ENCODE measurements at places on chromosomes 2 and 18.

- no peak for DNase-seq
Observed at GRCh38 chr2:99793022-99793421, 303.2 kb upstream of the REV1 start.

- DNase-seq: no peak
Observed at GRCh38 chr2:109675666-109676345, 61.6 kb downstream of the SOWAHC start.

- DNase-seq: no peak
Observed at GRCh38 chr2:47056868-47057686, 98.0 kb downstream of the STPG4 start.

DNA sequence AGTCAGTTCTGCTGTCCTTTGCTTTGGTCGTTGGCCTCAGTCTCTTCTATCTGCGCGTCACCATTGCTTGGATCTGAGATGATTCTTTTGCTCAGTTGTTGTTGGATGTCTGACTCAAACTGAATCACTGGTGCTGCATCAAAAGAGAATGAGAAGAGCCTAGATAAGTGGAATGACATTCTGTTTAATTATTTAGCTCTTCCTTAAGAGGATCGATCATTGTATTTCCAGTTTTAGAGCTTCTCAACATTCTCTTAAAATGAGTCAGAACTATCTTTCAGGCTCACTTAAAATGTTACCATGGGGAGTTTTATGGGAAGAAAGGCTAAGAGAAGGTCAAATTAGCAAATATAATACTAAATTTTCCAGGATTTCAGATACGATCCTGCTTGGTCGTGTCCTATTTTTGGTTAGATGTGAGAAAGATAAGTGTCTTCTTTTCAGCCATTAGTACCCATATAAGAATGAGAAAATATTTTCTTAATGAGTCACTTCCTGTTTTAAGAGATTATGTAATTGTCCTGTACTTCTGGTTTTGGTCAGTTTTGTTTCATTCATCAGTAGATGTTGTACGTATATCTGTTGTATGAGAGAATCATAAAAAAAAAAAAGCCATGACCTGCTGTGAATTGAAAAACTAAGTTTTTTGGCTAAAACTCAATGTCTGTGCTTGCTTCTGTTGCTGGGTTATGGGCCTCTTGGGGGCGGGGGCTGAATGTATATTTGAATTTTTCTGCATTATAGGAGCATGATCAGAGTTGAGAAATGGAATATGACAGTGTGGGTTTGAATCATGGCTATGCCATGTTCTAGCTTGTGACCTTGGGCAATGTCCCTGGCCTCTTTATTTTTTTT, 31.6 kb upstream of the CASP10 start:
- no peak for DNase-seq

DNA sequence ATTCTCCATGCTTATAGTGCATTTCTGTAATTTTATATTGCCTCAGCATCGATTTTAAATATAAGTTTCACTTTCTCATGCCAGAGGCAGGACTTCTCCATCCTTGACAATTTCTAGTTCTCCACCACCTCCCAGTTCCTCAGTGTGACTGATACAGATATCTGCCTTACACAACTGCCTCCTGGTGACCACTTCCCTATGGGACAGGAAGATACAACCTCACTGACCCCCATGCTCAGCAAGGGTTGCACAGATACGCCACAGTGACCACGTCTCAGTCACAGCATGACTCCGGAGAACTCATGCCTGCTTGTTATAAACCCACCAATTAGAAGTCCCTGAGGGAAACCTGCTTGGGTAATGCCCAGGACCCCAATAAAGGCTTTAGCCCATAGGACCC, 284.0 kb upstream of the MC4R start:
- DNase-seq: no peak

DNA sequence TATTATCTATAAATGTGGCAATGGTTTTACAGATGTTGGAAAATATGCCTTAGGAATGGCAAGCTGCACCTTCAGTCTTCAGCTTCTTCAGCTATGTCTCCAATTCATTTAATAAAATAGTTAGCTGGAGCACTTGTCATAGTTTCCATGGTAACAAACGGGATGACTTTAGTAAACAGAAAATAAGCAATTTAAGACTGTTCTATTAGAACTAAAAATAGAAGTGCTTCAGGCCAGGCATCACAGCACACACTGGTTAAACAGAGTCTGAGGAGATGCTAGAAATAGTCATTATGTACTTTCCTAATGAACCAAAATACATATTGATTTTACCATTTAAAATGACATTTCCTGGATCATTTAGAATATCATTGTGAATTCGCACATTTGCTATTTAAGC, 195.0 kb downstream of the GCA start:
- DNase-seq: no peak

DNA sequence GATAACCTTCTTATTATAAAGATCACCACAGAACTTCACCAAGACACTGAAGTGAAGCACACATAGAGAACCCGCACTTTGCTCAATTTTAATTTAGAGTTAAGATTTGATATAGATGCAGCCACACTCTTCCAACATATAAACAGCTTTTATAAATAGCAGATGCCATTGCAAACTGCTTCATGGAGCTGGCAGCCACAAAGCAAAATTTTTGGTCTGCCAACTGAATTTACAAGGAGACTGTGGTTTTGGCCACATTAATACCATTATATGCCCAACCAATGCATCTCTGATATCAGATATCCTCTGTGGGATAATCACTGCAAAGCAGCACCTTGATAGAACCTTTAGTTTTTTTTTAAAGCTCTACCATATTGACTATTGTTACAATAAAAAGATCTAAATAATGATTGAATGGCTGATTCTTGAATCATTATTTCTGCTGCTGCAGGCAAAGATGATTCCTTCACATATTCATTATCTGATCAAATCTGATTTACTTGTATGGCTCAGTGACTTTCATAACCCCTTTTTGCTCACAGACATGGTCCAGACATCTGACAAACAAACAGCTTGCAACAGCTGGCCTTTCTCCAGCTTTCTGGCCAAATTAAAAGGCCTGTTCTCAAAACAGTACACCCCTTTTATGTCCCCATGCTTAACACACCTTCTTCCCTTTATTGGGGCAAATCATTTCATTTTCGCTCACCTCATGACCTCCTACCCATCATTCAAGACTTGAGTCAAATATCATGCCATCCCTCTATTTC, 88.4 kb downstream of the METTL4 start:
- no peak for DNase-seq

- no peak for DNase-seq
Observed at GRCh38 chr2:200405599-200406298, 99.3 kb downstream of the SPATS2L start.

DNA sequence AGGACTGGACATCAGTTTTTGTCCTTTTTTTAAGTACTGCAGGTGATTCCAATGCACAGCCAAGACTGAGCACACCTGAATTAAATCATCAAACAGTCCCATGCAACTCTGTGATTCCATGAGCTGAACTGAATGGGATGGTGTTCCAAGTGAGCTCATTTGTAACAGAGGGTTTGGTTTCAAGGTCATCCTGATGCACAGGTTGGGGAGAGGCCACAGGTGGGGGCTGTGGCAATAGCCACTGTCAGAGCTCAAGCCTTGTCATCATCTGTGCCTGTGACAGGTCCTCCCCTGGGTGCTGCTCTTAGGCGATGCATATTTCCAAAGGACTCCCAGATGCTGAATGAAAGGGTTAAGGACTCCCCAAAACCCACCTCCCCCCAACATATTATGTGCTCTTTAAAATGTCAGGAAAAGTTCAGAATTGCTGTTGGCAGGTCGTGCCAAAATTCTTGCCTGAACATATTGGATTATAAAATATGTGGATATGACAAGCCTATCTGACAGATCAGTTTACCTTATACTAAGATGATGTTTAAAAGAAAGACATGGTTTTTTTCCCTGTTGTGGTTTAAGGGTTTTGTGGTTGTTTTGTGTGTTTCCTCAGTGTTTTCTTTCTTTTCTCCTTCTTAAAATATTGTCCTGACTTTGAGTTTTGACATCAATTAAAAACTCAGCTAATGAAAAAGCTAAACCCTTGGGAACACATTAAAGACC, 263.5 kb upstream of the SIX2 start:
- no peak for DNase-seq

DNA sequence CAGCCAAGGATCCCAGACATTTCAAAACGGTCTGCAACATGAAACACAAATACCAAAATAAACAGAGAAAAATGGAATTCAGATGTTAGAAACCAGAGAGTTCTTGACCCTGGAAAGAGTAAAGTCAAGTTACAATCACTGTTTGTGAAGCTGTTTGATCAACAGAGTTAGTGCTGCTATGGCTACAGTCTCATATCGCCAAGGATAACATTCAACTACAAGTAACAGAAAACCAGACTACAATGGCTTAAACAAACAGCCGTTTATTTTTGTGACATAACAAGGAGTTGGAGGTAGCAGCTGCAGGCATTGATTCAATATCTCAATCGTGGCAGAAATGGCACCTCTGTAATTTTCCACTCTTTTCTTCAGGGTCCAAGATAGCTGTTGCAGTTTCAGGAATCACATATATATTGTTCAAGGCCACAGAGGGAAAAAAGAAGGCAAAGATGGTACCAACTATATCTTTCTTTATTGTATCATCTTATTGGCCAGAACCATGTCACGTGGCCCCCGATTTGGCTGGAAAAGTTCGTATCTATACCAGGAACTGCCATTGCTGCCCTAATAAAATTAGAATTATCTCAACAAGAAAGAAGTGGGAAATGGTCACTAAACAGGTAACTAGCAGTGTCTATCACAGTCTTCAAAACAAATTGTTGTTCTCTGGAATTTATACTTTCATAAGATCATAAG, 17.7 kb upstream of the HNRNPLL start:
- DNase-seq: no peak

DNA sequence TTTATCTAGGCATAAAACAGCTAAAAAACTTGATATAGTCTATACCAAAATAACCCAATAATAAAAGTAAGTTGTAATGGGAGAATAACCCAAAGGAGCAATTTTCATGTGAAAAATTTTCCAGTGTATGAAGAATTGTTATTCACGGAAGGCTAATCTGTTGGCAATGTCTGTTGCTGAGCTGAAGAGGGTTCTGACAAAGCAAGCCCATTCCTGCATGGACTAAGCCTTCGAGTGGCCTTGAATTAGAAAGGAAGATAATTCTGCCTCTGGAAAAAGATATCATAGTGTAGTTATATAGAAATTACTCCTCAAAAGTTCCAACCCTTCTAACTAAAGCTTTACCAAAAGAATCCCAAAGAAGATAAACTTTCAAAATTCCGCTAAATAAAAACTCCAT, 101.5 kb downstream of the MAP2 start:
- no peak for DNase-seq

GRCh38 chr2:30408961-30409387, 38.1 kb upstream of the LCLAT1 start:
- DNase-seq: no peak

GRCh38 chr2:152648336-152648735, 68.9 kb downstream of the PRPF40A start:
- DNase-seq: no peak

DNA sequence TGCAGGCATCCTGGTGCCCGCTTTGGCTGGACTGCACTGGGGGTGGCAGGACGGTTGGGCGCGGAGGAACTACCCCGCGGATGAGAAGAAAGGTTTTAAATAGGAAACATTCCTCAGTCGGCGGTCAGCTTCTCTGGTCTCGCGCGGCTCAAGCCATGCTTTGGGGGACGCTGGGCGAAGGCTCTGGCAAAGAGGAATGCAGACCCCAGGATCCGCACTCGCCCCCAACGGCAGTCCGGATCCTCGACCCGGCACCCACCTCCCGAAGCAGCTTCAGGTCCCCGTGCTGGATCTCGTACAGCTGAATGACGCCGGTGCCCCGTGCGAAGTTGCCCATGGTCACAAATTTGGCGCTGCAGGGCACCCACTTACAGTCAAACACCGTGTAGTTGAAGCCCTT, 686 bp upstream of the PNO1 start:
- no peak for DNase-seq

GRCh38 chr2:206984206-206984605, 44.9 kb downstream of the CPO start:
- no peak for DNase-seq

- no peak for DNase-seq
Observed at GRCh38 chr18:74589811-74590210, 7.9 kb upstream of the ZNF407 start.

GRCh38 chr2:60447943-60448342, 105.5 kb downstream of the BCL11A start:
- DNase-seq: no peak
